ENCODE measurements at places on chromosomes 2 and 18. TPM values are rescaled to one million over a fixed set of nuclear protein-coding genes. Genes with fewer than 3 reads are reported as not detected.

- no peak for ATAC-seq
These were observed 145.9 kb downstream of the TNS1 start for GRCh38 chr2:217856871-217857270.

DNA sequence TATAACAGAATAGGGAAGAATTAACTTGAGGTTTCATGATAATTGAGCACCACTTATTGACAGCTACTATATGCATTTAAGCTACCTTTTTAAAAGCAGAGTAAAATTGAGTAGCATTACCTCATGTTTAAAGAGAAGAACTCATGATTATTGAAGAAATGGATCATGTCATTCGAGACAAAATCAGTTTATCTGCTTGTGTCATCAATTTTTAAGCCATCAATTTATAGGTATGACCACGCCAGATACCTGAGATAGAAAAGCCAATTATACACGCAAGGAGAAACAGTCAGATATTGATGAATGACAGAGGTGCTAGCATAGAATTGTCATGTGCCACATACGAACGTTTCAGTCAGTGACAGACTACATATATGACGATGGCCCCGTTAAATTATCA is 28.4 kb downstream of the DSG2 start:
- ATAC-seq, result no peak

DNA sequence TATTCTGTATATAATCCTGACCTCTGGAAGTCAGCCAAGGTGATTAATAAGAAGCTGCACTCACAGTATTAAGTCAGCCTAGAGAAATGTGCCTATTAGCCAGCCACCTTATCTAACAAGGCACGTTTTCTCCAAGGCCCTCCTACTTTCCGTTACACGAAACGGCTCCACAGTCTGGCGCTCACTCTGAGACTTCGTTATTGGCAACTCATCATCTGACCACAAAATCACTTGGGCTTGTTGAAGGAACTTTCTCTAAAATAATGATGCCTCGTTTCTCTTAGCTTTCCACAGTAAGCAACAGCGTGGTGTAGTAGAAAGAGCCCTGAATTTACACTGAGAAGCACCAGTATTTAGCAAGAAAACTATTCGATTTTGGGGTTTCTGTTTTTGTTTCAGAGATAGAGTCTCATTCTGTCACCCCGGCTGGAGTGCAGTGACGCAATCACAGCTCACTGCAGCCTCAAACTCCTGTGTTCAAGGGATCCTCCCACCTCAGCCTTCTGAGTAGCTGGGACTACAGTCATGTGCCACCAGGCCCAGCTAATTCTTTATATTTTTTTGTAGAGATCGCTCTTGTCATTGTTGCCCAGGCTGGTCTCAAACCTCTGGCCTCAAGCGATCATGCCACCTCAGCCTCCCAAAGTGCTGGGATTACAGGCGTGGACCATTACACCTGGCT is 53.6 kb upstream of the SLC14A1 start:
- no peak for ATAC-seq

DNA sequence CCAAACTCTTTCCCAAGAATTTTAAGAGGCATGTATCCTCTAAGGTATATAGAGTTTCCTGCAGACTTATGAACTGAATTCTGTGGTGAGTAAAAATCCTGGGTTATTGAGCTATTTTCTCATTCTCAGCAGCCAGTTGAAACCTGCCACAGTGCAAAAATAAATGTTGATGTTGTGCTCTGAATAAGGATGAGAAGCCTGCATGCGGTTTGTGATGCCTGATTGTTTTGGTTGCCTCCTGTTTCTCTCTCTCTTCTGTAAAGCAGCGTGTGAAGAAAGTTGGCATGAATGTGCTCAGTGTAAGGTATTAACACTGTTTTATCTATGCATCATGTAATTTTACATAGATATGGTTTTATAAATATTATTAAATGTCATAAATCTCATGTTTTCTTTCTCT is 452.6 kb downstream of the CDH2 start:
- ATAC-seq, result no peak

DNA sequence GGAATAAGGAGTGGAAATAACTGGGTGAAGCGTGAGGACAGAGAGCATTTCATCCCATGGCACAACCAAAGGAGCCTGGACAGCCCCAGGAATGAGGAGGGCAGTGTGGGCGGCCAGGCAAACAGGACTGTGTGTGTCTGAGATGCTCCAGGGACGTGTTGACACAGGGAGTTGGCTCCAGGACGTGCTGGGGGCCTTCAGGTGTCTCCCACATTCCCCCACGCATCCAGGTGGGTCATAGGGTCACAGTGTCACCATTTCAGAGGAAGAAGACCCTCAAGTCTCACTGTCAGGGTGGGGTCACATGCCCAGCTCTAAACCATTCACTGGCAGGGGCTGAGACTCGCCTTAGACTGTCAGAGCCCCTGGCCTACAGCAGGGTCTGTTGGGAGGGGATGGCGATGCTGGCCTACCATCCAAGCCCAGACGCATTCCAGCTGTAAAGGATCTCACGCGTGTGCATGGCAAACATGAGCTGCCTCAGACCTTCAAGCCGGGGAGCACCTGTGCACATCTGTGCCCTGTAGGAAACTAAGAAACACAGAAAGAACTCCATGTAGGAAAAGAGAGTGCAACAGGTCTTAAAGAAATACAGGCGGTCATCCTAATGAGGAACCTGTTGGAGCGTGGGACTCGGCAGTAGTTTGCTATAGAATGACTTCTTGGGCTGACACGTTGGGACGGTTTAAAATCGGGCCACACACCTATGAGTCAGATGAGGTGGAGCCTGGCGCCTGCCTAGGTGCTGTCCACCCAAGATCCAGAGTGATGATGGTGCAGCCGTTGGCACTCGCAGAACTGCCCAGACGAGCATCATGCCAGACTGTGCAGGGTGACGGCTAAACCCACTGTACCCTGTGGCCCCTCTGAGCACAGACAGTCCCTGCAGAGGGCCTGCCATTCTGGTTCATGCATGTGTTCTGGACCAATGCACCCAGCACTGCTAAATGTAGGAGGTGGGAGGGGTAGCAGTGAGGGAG is 17.3 kb downstream of the PARD6G start:
- ATAC-seq, result no peak

- no peak for ATAC-seq
These were observed 490.6 kb upstream of the LINC00305 start for GRCh38 chr18:64639536-64639935.

The DNMT3A gene
- 29.6 TPM for total RNA-seq

All from motor neuron (in vitro differentiated cells).